ENCODE measurements at places on chromosomes 16 and 17.

GRCh38 chr17:57408071-57408811 lies 151.9 kb downstream of the MSI2 start:
- DNase-seq, result no peak

DNA sequence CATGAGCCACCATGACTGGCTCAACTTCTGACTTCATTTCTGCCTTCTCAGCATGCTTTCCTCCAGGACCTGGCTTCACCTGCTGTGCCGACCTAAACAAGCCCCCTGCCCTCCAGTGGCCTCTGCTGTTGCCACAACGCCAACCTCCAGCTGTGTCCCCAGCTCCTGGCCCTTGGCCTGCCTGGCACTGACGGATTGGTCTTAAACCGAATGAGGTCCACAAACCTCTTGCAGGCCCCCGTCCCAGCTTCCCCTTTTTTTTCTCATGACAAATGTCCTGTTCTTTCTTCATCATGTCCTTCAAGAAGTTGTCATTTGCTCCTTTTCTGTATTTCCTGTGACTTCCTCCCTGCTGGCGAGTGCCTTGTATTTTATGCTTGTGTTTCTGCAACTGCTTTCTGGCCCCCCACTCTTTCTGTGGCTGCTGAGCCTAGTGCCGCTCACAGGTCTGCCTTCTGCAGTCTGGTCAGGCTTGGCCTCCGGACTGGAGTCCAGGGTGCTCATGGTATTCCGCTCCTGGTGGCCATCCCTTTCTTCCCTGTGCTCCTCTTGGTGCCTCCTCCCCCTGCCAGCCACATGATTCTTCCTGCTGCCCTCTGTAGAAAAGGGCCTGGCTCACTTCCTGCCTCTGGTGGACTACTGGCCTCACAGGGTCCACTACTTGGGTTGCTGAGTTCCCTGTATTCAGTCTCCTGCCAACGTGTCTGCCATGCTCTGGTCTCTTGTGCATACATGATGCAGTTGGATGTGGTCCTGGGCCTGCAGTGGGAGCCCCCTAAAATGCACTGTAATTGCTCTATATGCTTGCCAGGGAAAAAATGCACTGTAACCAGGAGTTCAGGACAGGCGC lies 2.9 kb downstream of the ATP6V0C start:
- DNase-seq, result no peak

GRCh38 chr16:66851166-66851964 lies 7.2 kb downstream of the CA7 start:
- no peak for DNase-seq

- no peak for DNase-seq
Measured at GRCh38 chr16:48546774-48547173, 63.2 kb downstream of the N4BP1 start.

DNA sequence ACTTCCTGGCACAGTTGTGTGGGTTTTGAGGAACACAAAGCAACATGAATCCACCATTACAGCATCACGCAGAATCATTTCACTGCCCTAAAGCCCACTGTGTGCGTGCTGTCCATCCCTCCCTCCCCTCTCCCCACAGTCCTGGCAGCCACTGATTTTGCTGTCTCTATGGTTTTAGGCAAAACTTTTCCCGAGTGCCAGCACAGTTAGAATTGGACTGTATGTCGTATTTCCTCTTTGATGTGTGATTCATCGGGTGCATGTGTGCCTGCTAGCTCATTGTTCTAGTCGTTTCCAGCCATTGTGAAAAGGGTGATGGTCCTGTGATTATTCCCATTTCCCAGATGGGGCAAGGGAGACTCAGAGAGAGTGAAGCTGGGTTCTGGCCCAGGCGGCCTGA lies 12.7 kb downstream of the KLHL36 start:
- no peak for DNase-seq

DNA sequence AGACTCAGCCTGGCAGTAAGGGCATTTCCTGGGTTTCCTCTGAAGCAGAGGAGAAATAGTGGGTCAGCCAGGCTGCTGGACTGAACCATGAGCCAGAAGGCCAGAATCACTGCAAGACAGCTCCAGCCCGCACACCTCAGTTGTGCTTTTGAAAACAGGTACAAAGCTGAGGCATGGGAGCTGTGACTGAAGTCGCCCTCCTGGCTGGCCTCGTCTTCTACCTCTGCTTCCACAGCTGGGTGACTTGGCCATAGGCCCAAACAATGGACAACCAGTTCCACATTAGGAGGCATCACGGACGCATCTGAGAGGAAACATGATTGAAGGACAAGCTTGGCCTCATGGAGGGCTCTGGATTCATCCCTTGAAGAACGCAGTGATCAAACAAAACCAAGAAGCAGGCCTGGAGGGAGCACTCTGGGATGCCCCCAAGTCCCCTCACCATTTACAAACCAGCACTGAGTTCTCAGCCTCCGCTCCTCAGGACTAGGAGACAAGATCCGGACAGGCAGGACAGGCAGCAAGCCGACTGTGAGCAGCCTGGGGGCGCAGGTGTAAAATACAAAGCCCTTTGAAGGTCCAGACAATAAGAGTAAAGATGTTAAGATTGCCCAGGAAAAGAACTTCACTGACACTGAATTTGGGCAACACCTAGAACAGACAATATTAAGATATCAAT lies 68.7 kb downstream of the N4BP1 start:
- no peak for DNase-seq

- DNase-seq, result no peak
Measured at GRCh38 chr17:66848496-66848895, 13.6 kb downstream of the CACNG5 start.

- no peak for DNase-seq
Measured at GRCh38 chr16:88058136-88058535, 106.9 kb downstream of the BANP start.

DNA sequence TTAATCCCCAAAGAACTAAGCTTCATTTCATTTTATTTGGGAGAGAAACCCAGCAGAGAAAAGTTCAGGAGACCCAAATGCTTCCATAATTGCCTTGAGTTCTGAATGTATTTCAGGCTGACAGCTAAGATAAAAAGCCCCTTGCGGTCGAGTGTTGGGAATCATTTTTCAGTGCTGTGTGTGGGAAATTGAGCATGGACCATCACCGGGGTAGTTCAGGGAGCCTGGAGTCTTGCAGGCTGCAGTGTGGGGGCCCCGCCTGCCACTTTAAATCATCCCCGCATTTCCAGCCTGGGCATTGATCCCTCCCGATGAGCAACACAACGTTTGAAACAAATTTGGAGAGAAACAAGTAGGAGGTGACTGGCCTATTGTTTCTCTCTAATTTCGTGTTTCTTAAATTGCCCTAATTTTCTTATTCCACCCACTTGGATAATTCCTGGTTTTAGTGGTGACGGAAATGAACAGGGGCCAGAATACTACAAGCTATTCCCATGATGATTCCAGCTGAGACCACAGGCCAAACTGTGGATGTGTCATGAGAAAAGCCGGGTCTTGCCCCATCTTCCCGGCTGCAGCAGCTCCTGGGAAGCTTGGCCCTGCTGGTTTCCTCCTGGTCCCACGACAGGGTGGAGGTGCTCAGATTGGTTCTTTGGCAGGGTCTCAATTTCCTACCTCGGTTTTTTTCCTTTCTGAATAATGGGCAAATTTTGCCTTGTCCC lies 75.1 kb downstream of the FOXL1 start:
- DNase-seq, result no peak

DNA sequence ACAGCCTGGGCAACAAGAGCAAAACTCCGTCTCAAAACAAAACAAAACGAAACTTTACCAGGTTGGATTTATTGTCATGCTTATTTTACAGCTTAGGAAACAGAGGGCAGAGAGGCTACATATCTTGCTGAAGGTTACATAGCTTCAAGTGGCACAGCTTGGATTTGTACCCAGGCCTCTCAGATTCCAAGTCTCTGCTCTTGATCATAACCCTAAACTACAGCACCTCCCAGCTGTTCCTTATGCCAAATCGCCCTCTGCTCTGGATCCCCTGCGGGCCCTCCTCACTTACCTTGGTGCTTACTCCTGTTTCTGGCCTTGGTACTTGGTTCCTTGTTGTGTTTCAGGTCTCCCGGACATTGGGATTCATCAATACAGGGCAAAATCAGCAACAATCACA lies 11.7 kb upstream of the CUEDC1 start:
- DNase-seq, result no peak

DNA sequence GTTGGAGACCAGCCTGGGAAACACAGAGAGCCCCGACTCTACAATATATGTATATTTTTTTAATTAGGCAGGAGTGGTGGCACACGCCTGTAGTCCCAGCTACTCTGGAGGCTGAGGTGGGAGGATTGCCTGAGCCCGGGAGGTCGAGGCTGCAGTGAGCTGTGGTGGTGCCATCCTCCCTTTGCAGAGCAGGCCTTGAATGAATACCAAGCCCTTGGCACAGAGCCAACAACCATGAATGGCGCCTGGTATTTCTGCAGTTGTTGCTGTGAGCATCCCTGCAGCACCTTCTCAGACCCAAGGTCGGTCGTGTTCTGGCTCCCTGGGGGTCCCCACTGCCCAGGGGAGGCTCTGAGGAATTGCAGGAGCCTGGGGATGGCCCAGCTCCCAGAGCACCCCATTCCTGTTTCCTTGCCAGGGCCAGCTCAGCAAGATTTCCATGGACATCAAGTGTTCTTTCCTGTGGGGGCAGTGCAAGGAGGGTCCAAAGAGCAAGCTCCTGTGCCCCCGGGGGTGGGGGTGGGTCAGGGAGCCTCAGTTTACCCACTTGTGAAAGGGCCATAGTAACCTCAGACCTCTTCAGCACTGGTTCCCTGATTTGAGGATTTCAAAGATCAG lies 25.6 kb upstream of the RMI2 start:
- DNase-seq, result no peak

DNA sequence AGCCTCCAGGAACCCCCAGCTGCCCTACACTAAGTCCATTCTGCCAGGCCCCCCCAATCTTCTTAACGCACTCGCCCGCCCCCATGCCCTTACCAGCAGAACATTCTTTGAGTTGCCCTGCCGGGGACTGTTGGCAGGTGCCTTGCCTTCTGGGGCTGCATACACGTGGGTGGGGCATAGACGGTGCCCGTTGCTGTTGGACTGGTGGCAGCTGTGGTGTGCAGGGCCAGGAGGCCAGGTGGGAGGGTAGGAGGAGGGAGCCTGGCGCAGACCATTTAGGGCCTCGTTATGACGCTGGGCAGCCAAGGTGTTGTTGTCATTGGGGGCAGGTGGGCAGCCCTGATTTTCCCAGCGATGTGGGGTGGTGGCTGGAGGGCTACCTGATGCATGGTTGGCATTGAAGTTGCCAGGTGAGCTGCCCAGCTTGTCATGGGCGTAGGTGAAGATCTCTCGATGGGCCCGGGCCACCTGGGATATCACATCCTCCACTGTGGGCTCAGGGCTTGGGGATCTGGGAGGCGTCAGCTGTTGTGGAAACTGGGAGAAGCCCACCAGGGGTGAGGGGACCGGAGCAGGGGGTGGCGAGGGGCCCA lies 4.9 kb downstream of the NR1D1 start:
- DNase-seq, result no peak

DNA sequence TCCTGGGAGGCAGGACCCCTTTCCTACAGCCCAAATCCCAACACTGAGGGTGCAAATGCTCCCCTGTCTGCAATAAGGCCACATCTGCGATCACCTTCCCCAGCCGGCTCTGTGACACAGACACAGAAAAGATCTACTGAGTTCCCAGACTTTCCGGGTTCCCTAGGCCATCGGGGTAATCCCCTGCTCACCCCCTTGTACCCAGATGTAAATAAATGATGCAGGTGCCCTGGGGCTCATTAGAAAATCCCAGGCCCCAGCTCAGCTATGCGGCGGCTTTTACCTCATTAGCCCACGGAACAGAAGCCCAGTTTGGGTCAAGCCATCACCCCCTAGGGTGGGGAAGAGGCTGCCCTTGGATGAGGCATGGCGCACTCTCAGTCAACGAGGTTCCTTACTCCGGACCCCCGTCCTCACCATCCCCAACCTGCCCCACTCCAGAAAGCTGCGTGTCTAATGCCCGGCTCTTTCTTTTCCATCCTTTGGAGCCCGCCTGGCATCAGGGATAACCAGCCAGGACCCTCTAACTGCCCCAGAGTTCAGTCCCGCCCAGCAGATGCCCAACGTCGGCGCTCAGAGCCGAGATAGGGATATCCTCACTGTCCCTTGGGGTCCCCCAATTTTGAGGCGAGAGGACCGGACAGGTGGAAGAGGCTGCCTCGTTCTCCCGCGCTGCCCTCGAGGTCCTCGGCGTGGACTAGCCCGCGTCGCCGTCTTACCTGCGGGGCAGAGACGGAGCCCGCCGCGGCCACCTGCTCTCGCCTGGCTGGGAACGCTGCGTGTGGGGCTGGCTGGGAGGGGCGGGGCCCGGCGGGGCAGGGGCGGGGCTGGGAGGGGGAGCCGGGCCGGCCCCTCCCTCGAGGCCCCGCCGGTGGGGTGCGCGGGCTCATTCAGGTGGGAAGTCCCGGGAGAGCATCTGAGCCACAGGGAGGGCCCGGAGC lies at the start of gene ZNF385C:
Gene ZNF385C, minus strand, starts transcription at position 783 of the 941 bp plus-strand sequence. CDS start 35,417 bp downstream, outside the sequence.
- DNase-seq, result no peak
